ENCODE measurements at places on chromosomes 5 and 9. TPM values are rescaled to one million over a fixed set of nuclear protein-coding genes. Genes with fewer than 3 reads are reported as not detected.

DNA sequence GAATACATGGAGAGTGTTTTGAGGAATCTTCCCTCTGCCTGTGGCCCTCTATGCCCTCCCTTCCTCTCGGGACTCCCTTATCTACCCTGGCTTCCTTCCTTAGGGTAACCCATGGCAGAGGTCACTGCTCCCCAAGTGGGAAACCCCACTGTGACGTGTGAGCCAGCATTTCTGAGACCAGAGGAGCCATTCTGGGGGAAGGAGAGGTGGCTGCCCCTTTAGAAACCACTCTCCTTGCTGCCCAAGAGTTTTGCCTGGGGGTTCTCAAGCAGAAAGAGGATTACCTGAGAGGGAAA lies 23.1 kb downstream of the CCNJL start:
- no peak for DNase-seq

DNA sequence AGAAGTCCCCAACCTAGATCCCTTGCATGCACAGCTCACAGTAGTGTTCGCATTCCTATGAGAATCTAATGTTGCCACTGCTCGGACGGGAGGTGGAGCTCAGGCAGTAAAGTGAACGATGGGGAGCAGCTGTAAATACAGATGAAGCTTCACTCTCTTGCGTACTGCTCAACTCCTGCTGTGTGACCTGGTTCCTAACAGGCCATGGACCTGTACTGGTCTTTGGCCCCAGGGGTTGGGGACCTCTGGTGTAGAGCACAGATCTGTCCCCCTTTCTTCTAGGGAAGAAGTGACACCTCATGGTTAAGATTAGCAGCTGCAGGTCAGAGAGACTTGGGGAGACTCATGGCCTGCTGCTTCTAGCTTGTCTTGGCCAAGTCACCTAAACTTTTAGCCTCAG lies 7.1 kb downstream of the ARHGEF28 start:
- no peak for DNase-seq

The ROR2 gene
- 12.9 TPM for total RNA-seq

The GNA14 gene
- total RNA-seq: not detected

The SPATA31C1 gene
- not detected for total RNA-seq

Measured in GM23248 (cell line).